ENCODE measurements at places on chromosomes 6 and 20. TPM values are rescaled to one million over a fixed set of nuclear protein-coding genes. Genes with fewer than 3 reads are reported as not detected.

- peak; percentile 99 for DNase-seq
These were observed 126.0 kb downstream of the SCML4 start for GRCh38 chr6:107698146-107698545.

GRCh38 chr20:57040466-57040865 is 226.0 kb downstream of the BMP7 start:
- no peak for DNase-seq

- no peak for DNase-seq
These were observed 6.4 kb upstream of the COL9A1 start for GRCh38 chr6:70309243-70309642.

The EYS gene
- 0.98 TPM for total RNA-seq

The ENPP5 gene
- 1.3 TPM for total RNA-seq

The ADGRB3 gene
- total RNA-seq: not detected

The ERVFRD-1 gene
- total RNA-seq: not detected

Measured in LHCN-M2 (cell line).